ENCODE measurements at places on chromosomes 7 and 10.

- DNase-seq, result no peak
Observed at GRCh38 chr10:130074639-130075038, 36.0 kb downstream of the C10orf143 start.

DNA sequence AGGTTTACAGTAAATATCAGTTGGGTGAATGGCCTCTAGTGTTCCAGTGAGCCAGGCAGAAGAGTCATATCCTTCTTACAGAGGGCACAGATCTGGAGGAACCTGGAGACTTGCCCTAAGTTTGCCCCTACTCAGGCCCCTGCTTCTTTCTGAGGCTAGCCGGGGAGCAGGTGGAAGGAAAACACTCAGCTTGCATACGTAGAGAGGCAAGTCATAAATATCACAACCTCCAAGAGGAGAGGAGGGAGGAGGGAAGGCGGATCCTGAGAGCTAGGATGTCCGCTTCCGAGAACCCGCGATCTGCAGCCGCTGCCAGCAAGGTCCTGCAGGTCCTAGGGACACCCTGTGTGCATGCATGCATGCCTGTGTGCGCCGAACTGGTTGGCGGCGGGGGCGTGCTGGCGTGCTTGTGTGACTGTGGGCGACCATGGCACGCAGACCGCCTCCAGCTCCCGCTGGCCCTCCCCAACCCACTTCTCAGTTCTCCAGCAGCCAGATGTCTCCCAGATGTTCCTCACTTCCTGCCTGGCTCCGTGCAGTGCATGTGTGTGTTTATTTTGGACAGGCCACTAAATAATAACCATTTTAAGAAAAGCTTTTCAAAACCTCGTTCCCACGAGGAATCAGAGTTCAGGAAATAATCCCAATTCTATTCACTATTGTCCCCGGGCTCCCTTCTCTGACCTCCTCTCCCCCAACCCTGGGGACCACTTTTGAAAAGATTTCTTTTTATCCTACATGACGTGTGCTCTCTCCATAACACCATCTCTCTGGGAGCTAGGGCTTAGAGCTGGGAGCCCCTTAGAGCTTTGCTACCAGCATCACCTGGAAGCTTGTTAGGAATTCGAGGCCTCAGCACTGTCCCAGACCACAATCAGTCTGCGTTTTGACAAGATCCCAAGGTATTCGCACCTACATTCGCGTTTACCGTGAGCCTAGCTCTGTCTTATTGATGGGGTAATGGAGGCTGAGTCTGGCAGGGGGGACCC is 32.4 kb downstream of the UNC5B start:
- DNase-seq, result peak; percentile 39

DNA sequence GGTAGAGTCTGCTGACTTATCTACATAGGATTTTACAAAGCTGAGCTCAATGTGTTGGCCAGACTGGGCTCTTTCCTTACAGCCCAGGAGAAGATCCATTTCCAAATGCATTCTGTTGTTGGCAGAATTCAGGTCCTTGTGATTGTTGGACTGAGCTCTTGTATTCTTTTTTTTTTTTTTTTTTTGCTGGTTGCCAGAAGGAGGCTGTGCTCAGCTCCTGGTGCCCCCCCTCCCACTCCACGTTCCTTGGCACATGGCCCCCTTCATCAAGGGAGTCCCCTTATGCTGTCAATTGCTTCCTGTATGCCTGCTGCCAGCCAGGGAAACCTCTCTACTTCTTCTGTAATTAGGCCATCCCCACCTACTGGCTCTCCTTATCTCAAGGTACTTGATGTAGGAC is 518.1 kb upstream of the AKR1E2 start:
- no peak for DNase-seq

DNA sequence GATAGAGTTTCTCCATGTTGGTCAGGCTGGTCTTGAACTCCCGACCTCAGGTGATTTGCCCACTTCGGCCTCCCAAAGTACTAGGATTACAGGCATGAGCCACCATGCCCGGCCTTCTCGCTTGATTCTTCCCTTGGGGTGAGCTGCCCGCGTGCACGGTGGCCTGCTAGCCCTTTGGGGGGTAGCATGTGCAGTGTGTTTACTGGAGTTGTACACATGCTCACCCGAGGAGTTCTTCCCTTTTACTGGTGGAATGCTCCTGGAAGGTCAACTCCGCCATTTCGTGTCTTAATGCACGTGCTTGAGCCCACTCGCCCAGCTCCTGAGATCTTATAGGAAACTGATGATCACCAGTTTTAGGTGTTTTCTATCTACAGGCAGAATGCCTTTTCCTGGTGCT is 17.0 kb upstream of the ADAMTS14 start:
- no peak for DNase-seq

DNA sequence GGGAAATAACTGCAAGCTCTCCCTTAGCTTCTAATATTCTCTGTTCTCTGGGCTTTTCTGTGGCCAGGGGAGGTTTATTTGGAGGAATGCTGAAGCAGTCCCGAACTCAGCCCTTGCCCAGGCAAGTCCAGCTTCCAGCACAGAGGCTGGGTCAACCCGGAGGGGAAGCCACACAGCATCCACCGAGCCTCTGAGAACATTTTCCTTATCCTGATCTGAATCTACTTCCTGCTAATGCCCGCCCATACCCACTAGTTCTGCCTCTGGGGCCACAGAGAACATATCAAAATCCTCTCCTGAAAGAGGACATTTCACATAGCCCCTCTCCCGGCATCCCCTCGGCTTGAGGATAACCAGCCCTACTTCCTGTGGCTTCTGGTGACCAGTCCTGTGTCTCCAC is 31.1 kb downstream of the SH3PXD2A start:
- DNase-seq, result no peak

Measured in stomach (tissue), 19 donors.